ENCODE measurements at places on chromosomes 4 and X. TPM values are rescaled to one million over a fixed set of nuclear protein-coding genes. Genes with fewer than 3 reads are reported as not detected.

GRCh38 chrX:24378706-24379105, 18.3 kb downstream of the SUPT20HL1 start:
- DNase-seq, result no peak

The TRPC5OS gene
- not detected for total RNA-seq

The NDP gene
- total RNA-seq, result 18.7 TPM

The VCX3A gene
- total RNA-seq, result not detected

Measured in cerebellum (tissue), 4 donors.